Stimulated activated naive CD8-positive, alpha-beta T cell treated with anti-CD3 and anti-CD28 coated beads, Interleukin-15, amount 100 ng/mL, for 72 hours (primary cell): ENCODE measurements at places on chromosomes 2 and 18.

- peak; percentile 41 for DNase-seq
Measured at GRCh38 chr2:55718165-55719008, 24.7 kb upstream of the PNPT1 start.

- no peak for DNase-seq
Measured at GRCh38 chr2:128395196-128395595, 76.5 kb upstream of the HS6ST1 start.

- no peak for DNase-seq
Measured at GRCh38 chr18:55386545-55386944, 201.4 kb downstream of the TCF4 start.

DNA sequence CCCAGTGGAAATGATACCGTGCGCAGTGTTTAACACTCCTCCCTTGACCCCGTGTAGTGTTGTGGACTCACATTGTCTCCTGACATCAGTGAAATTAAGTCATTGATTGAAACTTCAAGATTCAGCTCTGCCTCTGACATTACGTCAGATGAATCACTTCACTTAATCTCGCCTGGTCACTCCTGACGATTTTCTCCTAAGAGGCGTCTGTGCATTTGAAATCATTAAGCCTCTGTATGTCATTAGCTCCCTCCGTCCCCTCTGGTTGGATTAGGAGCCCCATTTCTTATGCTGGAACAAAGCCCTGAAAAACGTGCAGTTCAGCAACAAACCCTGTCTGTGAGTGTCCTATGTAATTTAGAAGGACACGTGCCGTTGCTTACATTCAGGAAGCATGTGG lies 36.7 kb upstream of the CNGA3 start:
- DNase-seq: no peak

GRCh38 chr18:77653792-77654191 lies 404.1 kb downstream of the GALR1 start:
- DNase-seq: no peak

DNA sequence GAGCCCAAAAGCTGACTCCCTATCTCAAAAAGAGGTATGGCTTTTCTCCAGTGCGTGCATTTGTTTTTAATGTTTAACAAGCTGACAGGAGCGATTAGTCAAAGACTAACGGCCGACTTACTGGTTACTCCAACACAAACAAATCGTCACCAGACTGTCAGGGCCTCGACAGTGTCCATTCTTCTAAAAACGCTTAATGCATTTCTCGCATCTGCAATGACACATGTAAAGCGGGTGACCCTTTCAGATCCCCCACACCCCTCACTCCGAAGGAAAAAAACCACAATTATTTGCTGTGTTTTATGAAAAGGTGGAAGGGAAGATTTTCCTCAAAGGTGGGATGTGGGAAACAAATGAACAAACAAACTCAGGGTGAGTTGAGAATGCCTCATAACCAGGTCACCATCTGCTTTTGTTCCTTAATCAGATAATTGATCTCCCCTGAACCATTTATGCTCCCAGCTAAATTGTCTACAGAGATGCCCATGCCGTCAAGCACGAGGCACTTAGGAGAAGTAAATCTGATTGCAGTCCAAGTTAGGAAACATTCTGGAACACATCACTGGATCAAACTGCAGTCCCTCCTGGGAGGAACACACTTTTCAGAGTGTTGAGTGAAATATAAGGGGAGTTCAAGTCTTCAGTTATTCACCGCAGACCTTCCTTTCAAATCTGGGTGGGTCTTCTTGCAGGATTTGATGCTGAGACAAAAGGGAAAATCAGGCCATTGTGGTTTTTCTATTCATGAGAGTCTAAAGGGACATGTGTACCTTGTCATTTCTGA lies 340.8 kb downstream of the CMPK2 start:
- DNase-seq: no peak

- DNase-seq: no peak
Measured at GRCh38 chr2:16615687-16616615, 49.7 kb downstream of the CYRIA start.

DNA sequence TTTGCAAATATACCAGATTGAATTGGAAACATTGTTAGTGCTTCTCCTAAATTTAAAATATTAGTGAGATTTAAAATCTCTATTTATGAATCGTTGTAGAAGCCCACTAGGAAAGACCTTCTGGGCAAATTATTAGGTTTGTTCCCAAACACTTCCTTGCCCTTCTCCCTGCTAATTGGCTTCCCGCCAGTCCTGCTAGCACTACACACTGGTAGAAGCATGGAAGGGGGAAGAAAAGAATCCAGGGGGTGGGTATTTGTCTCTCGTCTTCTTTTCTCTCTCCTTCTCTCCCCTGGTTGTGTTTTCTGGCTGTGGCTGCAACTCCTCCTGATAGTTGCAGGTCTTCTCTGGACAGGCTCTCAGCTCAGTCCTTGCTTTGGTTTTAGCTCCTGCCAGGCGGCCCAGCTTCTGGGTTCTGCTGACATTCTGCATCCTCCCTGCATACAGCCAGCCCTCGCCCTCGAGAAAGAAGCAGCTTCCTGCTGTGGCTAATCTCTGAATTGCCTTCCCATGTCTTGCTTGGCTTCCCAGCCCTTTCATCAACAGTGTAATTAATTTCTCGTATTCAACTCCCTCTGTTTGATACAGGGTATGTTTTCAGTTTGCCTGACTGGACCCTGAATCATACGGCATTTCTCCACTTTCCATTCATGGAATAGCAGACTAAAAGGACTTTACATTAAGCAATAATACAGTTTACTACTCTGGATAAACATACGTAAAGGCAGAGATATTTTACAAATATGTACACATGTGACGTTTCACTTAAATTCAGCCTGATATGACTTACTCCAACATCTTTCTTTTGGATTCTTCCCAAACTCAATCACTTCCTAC lies 6.9 kb upstream of the PARD3B start:
- DNase-seq: no peak
